ENCODE measurements at places on chromosomes 5 and 9. TPM values are rescaled to one million over a fixed set of nuclear protein-coding genes. Genes with fewer than 3 reads are reported as not detected.

PSAT1 gene
- 174 TPM for total RNA-seq

MCTP1 gene
- total RNA-seq: 13.9 TPM

IRX2 gene
- total RNA-seq: 11.4 TPM

ARL14EPL gene
- total RNA-seq: 0.17 TPM

ADRA1B gene
- 1.1 TPM for total RNA-seq

PCDHGC3 gene
- total RNA-seq: 36.5 TPM

CLIC3 gene
- total RNA-seq: 1.7 TPM

SPAG8 gene
- total RNA-seq: 0.26 TPM

SPINK1 gene
- total RNA-seq: not detected

PCDHGA11 gene
- total RNA-seq: 0.50 TPM

HTR4 gene
- total RNA-seq: not detected

SH2D3C gene
- not detected for total RNA-seq

PNPLA7 gene
- 0.21 TPM for total RNA-seq

GABRA6 gene
- 1.9 TPM for total RNA-seq

CYLC2 gene
- total RNA-seq: not detected

ECSCR gene
- 67.7 TPM for total RNA-seq

MORN5 gene
- not detected for total RNA-seq

PTBP3 gene
- 49.5 TPM for total RNA-seq

CEMIP2 gene
- 14.6 TPM for total RNA-seq

SOX30 gene
- total RNA-seq: not detected

FUT7 gene
- total RNA-seq: not detected

CMBL gene
- 19.9 TPM for total RNA-seq
